GM23248 (cell line): ENCODE measurements at places on chromosomes 5 and 9. TPM values are rescaled to one million over a fixed set of nuclear protein-coding genes. Genes with fewer than 3 reads are reported as not detected.

The HSD17B4 gene
- total RNA-seq: 55.8 and 556 TPM in 2 replicates

The ZCCHC9 gene
- 20.2 and 24.3 TPM in 2 replicates for total RNA-seq

The PDE6A gene
- not detected in 2 replicates for total RNA-seq

- H3K4me1 ChIP-seq: peaks cover 8% of the 10 kb centered on the region; the same call in 1 of the 2 replicates
- no peaks in the 10 kb centered on the region for H3K27me3 ChIP-seq
- H3K4me3 ChIP-seq: no peak overlapping the region
- H3K27ac ChIP-seq: no peak overlapping the region
Measured at GRCh38 chr9:96587338-96588315, 32.0 kb downstream of the CDC14B start.

The FAM240B gene
- total RNA-seq: not detected in 2 replicates

The ADAMTSL1 gene
- 255 and 273 TPM in 2 replicates for total RNA-seq

The P4HA2 gene
- total RNA-seq: 337 and 352 TPM in 2 replicates
